HCT116 (cell line): ENCODE measurements at places on chromosomes 11 and 22.

GRCh38 chr11:45917286-45917622 lies 423 bp downstream of the PEX16 start:
- DNase-seq: no peak

GRCh38 chr11:47399860-47400767 lies 8.3 kb upstream of the SLC39A13 start:
- DNase-seq: no peak

- DNase-seq: no peak
These were observed 14.5 kb upstream of the NCF4 start for GRCh38 chr22:36846271-36846670.

- peak; percentile 73 for DNase-seq
These were observed at the start of gene IRF7 for GRCh38 chr11:615504-616319. IRF7 (minus strand) TSS chr11:615950; CDS start chr11:615364, 586 bp downstream.

DNA sequence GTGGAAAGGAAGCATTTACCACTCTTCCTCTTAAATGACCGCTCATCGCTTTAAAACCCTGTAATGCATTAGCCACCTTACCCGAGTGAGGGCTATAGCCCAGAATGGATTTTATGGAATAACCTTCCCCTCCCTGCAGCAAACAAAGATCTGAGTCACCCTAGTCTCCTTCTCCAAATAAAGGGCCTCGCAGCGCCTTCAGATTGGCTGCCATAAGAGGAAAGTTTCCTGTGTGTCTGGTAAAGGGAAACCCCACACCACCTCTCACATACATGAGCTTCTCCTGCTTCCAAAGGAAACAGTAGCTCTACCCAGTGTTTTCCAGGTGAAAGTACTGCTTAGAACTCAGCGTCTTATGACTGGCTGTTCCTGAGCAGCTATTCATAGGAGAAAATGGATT lies 47.8 kb downstream of the PPP2R1B start:
- no peak for DNase-seq

- no peak for DNase-seq
These were observed 37.7 kb downstream of the NF2 start for GRCh38 chr22:29641042-29641699.

DNA sequence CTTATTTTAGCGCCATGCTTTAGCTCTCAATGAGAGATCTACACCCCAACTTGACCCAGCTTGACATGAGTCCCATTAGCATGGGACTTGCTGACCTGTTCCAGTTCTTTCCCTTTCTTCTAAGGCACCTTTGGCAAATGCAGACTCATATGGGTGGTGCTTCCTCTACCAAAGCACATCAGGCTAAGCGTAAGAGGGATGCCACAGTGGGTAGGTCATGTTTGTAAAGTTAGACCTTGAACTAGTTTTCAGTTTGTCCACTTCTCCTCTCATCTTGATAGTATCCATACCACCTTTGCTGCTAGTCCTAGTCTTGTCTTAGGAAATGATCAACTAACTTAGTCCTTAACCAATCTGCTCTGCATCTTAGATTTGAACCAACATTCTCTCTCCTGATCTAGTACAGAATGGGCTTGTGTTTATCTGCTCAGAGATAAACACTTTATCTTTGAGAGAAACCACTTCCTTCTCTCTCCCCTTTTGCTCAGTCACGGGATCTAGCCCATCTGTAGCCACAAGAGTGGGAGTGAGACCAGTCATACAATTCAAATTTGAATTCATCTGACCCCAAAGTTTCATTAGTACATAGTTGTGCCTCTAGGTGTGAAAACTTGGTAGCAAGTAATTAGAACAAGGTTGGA lies 72.1 kb upstream of the CD44 start:
- DNase-seq: no peak

DNA sequence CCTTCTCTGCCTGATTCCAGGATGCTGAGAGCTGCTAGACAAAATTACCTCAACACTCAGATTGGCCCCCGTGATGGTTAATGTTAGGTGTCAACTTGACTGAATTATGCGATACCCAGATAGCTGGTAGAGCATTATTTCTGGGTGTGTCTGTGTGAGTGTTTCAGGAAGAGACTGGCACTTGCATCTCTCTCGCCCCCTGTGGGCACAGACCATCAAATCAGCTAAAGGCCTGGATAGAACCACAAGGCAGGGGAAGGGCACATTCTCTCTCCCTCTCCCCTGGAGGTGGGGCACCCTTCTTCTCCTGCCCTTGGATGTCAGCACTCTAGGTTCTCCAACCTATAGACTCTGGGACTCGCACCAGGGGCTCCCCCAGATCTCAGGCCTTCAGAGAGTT lies 79.7 kb downstream of the KIRREL3 start:
- no peak for DNase-seq

DNA sequence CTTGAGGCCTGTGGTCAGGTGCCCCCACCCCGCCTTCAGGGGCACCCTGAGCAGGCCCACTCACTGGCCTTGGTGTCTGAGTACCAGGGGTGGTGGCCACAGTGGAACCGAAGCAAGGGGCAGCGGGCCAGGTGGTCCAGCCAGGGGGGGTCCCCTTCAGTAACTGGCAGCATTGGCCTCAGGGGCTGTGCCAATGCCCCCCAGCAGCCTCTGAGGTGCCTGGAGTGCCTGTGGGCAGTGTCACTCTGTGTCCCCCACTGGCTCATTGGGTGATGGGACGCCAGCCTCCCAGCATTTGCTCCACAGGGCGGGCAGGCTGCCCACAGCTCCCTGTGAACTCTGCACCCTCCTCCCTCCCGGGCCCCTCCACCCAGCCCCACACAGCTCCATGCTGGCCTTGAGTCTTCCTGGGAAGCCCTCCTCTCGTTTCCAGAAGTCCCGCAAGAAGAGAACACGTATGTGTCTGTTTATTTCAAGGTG lies 29.5 kb upstream of the CARS1 start:
- DNase-seq: no peak

DNA sequence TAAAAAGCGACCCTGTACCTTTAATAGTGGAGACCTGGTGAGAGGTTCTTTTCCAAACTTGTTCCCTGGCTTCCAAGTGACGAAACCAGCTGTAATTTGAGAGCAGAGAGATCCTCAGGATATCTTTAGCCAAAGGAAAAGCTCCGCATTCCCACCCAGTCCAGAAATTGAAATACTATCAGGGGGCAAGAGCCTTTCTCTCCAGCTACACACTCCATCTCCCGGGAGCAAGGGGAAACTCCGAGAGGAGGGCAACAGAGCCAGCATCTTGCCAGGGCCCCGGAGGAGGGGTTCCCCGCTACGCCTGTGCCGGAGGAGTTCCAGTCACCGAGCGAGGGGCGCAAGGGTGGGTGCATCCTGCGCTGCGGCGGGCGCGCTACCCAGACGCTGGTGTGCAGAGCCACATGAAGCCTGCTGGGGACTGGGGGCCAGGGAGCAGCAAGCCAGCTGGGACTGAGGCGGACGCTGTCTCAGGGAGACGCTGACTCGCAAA lies at the start of gene FIBIN:
Gene FIBIN (plus strand): TSS at position 148 of the 493 bp plus-strand sequence. CDS start 415 bp downstream, outside the sequence.
- no peak for DNase-seq

GRCh38 chr11:16124390-16124789 lies 232.0 kb downstream of the SOX6 start:
- no peak for DNase-seq

GRCh38 chr11:831961-832528 lies 707 bp upstream of the CD151 start:
- no peak for DNase-seq

- DNase-seq: no peak
These were observed 84.0 kb upstream of the CTSC start for GRCh38 chr11:88421530-88421929.

DNA sequence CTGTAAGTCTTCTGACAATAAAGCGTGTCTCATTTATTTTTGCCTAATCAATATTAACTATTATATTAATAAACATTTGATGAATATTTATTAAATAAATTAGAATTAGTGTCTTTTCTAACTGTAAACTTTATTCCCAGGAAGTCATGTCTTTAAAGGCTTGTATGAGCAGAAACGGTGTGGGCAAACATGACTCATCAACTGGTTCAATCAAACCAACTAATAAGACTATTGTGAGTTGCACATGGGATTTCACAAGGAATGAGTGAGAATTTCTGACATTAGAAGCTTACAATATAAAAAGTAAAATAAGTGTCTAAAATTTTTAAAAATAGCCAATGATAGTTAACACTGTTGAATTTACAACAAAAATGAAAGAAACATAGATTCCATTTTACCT lies 259.2 kb upstream of the CTSC start:
- DNase-seq: no peak

DNA sequence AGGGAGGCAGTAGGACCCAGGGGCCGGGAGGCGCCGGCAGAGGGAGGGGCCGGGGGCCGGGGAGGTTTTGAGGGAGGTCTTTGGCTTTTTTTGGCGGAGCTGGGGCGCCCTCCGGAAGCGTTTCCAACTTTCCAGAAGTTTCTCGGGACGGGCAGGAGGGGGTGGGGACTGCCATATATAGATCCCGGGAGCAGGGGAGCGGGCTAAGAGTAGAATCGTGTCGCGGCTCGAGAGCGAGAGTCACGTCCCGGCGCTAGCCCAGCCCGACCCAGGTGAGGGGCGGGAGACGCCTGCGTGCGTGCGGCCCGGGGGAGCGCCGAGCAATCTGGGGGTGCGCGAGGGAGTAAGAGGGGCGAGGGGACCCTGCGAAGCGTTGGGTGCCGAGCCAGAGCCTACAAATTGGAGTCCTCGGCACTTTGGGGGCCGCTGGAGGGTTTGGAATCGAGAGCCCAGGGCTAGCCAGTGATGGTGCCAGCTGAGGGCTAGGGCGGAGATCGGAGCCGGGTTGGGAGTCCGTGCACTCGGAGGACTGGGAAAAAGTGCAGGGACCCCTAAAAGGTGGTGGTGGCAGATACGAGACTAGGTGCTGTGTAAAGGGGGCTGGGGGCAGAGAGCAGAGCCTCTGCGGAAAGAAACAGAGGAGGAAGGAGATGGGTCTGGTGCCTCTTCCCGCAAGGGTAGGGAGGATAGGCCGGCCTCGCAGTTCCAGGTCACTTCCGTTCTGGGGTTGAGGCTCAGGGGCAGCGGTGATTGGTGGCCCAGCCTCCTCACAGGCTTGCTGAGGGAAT lies at the start of gene SERPINH1:
Gene SERPINH1 (plus strand): TSS at position 206 of the 788 bp plus-strand sequence. CDS start 4,097 bp downstream, outside the sequence.
- DNase-seq: peak; percentile 72

- peak; percentile 47 for DNase-seq
These were observed 38.2 kb downstream of the PITPNB start for GRCh38 chr22:27880778-27881394.

- no peak for DNase-seq
These were observed 162.7 kb downstream of the BARX2 start for GRCh38 chr11:129538323-129538722.

DNA sequence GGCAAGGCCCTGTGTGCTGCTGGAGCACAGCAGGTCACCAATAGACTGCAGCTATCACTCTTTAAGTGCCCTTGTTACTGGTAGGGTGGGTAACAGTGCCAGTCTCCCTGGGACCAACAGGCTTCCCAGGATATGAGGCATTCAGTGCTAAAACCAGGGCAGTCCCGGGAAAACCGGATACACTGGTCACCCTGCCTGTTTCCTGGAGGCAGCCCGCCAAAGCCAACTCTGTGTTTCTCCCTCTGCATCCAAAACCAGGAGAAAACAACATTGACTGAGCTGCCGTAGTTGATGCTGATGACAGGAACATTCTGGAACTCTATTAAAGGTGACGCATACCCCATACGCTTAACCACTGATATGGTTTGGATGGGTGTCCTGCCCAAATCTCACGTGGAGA lies 149.1 kb downstream of the SHANK2 start:
- no peak for DNase-seq

DNA sequence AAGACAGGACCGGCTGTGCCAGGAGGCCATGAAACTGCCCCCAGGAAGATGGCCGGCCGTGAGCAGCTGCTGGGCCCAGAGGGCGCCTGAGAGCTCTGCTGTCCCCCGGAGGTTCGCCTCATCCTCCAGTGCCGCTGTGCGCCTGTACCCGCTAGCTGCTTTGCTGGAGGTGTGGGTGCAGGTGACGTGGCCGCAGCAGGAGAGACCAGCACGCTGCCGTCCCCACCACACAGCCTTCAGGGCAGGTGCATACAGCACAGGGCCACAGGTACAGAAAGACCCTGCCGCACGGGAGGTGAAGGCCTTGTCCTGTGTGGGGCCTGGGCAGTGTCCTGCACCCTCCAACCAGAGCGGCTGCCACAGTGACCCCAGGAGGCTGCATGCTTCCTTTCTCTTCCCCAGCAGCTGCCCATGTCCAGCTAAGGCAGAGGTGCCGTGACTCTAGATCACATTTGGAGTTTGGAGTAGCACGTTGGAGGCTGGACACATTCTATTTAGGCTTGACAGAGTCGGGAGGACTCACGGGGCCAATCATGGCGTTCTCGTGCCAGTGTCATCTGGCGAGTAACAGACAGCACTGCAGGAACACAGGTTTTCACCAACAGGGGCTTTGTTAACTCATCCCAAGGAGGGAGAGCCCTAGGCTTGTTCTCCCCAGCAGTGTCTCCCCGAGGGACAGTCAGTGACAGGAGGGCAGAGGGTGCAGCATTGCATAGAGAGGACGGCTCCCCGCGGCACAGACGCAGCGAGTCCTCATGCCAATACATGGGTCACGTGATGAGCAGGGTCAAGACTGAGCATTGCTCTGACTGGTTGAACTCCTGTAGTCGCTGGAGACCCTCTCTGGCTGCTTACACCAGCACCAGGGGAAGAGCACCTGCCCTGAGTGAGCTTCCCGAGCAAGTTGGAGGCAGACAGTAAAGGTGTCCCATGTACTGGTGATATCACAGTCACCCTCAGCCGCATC lies 18.7 kb upstream of the PANX2 start:
- no peak for DNase-seq
